ENCODE measurements at places on chromosomes 12 and 14.

GRCh38 chr12:96136725-96137378 is 57.3 kb upstream of the ELK3 start:
- no peak for DNase-seq

GRCh38 chr12:69779928-69780327 is 41.3 kb downstream of the RAB3IP start:
- no peak for DNase-seq

GRCh38 chr14:70597731-70598130 is 2.7 kb downstream of the MED6 start:
- DNase-seq: no peak

DNA sequence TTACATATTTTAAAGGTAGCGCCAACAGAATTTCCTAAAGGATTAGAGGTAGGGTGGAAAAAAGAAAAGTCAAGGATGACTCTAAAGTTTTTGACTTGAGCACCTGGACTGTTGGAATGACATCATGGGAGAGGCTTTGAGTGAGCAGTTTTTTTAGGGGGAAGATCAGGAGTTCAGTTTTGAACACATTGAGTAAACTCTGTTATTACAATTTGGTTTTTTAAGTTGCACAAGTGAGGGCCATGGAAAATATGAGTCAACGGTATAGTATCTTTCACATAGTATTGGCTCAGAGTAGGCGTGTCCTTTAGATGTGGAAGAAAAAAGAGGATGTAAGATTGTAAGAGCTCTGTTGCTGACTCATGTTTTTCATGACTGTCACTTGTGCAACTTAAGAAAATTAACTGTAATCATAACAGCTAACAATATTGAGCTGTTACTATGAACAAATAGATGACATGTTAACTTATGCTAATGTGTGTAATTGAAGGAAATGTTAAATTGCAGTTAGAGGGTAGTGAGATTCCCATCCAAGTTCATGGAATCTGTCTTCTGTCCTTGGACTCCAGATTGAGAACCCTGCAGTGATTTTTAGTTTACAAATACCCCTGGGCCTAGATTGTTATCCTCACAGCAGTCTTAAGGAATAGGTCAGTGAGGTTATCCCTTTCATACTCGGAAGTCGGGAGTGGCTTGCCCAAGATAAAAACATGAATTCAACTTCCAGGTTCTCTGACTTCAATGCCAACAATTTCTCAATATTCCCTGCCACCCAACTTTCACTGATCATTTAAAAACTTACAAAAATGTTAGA is 48.2 kb upstream of the ATP2B1 start:
- no peak for DNase-seq

DNA sequence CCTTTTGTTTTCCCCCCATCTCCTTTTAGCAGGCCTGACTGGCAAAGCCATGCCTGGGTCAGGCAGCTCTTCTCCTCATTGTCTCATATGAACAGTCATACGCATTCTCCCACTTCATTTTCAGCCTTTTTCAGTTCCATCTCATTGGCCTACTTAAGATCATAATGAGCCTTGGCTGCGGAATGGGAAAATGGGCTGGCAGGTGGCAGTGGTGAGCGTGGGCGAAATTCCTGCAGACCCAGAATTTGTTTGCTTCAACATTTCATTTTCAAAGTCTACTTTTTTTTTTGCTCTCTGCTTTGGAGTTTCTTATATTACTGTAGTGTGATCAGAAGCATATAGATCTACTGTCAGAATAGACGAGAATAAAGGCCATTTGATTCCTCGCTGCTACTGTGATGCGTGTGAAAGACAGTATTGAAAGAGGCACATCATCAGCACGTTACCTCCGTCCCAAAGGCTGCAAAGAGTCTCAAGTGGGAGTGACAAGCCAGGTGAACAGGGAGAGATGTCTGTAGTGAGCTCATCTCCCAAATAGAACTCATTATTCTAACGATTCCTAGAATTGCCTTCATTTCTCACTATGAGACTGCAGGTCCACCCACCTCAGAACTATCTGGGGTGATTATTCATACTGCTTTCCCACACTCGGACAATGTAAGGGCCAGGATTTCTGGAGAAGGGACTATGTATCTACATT is 73.7 kb downstream of the TBK1 start:
- DNase-seq: no peak

DNA sequence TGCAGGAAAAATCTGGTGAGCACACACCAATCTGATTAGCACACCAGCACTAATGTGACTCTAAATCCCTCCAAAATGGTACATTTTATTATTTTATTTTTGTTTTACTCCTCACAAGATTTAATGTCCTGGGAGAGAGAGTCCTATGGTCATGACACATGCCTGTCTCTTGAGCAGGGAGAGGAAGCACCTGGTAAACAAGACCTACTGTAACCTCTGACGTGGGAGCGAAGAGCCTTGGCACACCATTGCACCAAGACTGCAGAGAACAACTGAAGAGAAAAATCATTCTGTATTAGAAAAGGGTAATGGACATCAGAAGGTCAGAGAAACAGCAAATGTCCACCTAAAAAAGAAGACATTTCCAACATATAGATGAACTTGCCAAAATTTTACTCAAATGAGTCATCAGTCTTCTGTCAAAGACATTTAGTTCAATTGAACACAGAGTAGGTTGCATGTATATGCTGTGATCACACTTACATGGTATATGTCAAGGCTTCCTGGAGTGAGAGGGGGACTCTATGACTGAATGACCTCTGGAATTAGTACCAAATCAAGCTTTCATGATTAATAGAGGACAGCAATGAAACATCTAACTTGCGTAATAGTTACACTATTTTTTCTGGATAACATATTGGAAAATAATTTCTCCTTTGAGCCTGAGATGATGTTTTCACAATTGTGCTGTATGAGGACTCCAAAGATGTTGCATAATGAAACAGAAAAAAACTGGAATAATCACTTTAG is 186.9 kb upstream of the FLRT2 start:
- DNase-seq: no peak

GRCh38 chr12:25581067-25581466 is 28.0 kb upstream of the LMNTD1 start:
- no peak for DNase-seq

GRCh38 chr14:57069702-57070101 is 199.0 kb downstream of the EXOC5 start:
- DNase-seq: no peak

- no peak for DNase-seq
Measured at GRCh38 chr12:86122846-86123468, 133.2 kb downstream of the MGAT4C start.
